ENCODE measurements at places on chromosomes 12 and 14.

- DNase-seq: no peak
Observed at GRCh38 chr12:13304924-13305323, 108.4 kb downstream of the EMP1 start.

DNA sequence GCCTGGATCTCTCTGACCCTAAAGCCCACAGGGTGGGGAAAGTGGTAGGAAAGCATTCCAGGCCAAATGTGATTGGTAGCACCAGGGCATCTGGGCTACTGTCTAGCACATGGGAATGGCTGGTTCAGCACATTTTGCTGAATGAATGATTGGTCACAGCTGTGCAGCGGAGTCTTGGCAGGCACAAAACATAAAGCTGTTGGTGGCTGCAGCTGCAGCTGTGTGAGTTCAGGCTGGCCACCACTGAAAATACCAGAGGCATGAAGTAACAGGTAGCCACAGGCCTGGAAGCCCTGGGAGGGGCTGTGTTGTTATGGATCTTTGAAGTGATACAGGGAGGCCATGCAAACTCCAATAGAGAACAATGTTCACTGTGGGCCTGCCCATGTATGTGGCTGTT lies 72.7 kb downstream of the MYRFL start:
- no peak for DNase-seq

DNA sequence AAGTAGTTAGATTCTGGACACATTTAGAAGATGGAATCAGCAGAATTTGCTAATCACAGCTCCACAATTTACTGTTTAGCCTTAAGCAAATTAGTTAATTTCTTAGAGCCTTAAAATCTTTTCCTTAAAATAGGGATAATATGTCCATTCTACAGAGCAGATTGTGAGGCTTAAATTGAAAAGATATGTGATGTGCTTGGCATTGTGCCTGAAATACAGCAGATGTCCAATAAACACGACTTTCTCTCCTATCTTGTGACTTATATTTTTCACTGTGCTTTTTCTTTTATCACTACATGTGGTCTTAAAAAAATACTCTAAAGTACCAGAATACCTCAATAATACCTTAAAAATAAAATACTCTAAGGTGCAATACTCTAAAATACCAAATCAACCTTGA lies 30.6 kb downstream of the CCER1 start:
- DNase-seq: no peak

- DNase-seq: no peak
Observed at GRCh38 chr12:96121271-96121711, 72.9 kb upstream of the ELK3 start.

- DNase-seq: no peak
Observed at GRCh38 chr14:105131241-105131640, 37.3 kb downstream of the JAG2 start.

DNA sequence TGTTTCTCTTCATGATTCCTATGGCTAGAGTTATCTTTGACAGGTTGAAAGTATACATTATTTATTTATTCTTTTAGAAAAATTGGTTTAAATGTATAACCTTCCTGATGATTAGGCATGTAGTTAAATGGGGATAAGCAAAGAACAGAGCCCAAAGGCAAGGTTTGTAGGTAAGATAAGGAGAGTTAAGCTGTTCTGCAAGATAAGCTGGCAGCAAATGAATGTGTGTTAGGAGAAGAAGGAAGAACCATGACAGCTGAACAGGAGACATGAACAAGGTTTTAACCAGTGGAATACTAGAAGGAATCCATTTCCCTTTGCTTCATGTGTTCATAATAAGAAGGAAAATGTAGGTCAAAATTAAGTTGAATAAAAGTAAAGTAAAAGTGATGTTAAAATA lies 1330.1 kb upstream of the USP15 start:
- DNase-seq: no peak

GRCh38 chr12:101018540-101018939 lies 191.5 kb downstream of the SLC5A8 start:
- DNase-seq: no peak

DNA sequence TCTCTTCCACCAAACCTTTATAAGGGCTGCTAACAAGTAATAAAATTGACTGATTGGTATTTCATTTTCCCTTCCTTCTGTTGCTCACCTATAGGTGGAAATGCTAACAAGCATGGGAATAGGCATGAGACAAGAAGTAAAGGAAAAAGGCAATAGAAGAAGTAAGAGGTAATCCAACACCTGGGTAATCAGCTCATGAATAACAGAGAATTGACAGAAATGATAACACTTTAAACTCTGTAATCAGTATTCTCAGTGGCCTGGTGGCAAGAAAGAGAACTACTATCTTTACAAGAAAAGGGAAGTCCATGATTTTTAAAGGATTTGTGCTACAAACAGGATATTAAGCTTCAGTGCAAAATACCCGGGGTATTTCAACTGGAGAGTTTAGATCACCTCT lies 737.8 kb downstream of the RERGL start:
- no peak for DNase-seq

DNA sequence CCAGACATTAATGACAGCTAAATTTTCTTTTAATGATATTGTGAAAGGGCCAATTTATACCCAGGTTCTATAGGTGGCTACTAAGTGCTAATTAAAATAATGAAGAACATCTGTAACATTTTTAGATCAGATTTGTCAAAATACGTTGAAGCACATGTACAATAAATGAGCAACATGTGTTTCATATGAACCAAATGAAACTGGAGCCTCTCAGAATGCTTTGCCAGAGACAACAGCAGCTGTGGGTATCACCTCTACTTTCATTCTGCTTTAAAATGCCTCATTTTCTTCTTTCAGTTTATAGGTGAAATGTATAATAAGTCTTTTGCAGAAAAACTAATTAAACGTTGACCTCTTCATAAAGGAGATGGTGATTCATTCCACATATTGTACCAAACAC lies 26.1 kb upstream of the MYF6 start:
- DNase-seq: no peak

DNA sequence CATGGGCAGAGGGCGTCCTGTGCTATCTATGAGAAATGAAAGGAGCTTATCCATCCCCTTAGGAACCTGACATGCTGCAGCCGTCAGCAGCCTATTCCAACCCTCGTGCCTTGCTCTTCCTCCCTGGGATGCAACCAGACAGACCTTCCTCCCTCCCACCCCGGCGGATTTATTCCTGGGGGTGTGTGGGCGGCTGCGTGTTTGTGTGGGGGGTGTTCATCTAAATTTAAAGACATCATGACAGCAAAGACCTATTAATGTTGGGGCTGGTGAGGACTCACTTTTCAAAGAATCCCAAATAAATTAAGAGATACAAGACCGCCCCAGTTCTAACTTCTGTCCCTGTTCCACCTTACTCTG lies 52.0 kb downstream of the WSCD2 start:
- DNase-seq: no peak

- no peak for DNase-seq
Observed at GRCh38 chr14:39102265-39102968, 618 bp downstream of the SEC23A start.
